Tibial nerve (tissue), 4 donors: ENCODE measurements at places on chromosomes 6 and 20.

DNA sequence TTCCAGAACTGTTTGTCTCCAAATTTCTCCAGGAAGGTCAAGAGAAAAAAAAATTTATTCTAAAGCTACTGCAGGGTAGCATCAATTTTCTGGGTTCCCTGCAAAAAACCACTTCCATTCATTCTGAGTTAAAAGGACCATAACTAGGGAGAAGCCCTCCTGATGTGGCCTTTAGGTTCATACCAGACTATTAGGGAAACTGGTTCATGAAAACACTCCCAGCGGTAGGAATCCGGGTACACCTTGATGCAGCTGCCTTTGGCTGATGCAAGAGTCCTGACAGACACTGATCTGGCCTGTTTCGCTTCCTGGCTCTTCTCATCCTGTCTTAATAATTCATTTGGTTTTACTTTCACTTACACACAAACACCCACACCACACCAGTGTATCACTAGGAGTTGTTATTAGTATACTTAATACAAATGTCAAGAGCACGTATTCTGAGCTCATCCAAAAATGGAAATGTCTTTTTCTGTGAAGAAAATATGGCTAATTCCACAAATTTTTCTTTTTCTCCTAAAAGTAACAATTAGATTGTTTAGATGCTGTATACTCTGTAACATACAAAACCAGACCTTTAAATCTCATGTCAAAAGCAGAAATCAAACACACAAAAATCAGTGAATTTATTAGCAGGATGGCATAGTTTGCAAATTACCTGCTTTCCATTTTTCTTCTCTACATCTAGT lies 38.4 kb upstream of the ARHGAP18 start:
- peak; percentile 11 for DNase-seq

DNA sequence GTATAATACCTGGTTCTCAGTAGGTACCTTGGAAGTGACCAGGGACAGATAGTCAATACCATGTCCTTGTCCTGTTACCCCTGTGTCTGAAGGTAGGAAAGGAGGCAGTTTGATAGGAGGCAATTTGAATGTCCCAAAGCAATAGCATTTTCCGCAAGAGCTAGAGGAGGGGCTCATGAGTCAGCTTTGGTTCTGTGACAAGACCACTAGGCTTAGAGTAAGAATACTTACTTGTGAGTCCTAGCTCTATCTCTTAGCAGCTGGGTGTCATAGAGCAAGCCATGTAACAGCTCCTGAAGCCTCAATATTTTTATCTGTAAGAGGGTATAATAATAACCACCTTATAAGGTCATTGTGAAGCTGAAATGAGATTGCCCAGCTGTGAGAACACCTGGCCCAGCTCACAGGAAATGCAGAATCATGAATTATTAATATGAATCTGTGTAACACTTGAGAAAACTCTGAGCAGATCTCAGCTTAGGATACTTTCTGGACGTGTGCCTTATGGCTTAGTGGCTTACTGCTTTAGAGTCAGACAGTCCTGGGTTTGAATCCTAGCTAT lies 58.6 kb downstream of the DAAM2 start:
- no peak for DNase-seq

DNA sequence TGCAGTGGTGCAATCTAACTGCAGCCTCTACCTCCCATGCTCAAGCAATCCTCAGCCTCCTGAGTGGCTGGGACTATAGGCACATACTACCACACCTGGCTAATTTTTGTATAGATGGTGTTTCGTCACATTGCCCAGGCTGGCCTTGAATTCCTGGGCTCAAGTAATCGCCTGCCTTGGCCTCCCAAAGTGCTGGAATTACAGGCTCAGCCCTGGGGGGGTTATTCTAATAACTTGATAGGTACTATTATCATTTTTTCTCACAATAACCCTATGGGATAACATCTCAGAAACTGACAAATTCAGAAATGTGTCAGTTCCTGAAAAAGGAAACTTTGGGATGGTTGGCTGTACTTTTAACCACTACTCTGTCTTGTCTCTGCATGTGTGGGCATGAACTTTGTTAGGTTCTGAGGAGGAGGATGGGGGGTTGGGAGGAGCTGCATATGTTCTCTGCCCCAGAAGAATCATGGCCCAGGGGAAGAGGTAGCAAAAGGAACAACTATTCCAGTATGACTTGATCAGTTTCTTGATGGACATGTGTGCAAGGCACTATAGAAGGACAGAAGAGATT lies 169.9 kb downstream of the CARMIL1 start:
- no peak for DNase-seq

DNA sequence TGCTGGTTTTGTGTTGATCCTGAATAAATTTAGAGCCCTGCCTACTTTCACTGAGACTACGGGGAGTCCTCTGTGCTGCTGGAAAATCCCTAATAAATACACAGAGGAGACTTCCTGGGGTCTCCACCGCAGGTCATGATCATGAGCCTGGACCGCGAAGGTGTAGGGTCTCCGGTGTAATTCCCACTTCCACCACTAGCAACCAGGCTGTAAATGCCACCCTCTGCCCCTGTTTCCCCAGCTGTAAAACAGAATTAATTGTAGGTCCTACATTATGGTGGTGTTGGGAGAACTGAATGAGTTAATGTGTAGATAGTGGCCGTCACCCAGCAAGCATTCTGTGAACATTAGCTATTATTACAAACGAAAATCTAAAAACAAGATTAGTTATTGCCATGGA lies 191.6 kb upstream of the THBS2 start:
- DNase-seq = no peak

GRCh38 chr20:50513169-50514034 lies 3.2 kb downstream of the PTPN1 start:
- no peak for DNase-seq

DNA sequence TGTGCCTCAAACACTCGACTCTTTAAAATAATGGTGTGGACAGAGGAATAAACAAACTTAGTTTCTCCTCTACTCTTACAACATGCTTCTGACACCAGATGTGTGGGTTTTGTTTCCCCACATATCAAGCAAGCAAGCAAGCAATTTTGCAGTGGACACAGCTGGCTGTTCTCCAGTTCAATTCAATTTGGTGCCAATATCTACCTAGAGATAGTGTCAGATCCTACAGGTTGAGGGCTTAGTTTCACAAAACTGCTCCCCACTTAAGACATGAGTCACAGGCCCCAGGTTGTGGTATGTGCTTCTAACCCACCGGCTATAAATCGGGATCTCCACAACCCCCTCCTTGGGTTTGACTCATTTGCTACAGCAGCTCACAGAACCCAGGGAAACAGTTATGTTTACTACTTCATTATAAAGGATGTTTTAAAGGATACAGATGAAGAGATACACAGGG lies 131.4 kb upstream of the TRAF3IP2 start:
- DNase-seq = no peak

DNA sequence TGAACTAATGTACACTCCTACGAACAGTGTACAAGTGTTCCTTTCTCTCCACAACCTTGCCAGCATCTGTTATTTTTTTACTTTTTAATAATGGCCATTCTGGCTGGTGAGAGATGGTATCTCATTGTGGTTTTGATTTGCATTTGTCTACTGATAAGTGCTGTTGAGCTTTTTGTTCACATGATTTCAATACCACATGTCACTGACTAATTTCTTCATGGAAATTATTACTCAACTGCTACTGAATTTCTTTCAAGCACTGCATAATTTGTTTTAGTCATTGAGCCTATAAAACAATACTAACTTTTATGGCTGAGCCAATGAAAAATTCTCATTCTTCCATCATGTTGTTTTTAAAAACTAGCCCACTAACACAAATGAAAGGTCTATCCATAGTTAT lies 115.4 kb downstream of the FRK start:
- DNase-seq = no peak
